ENCODE measurements at places on chromosomes 3 and 15.

GRCh38 chr15:74656935-74657535 lies 38.8 kb downstream of the EDC3 start:
- no peak for DNase-seq

DNA sequence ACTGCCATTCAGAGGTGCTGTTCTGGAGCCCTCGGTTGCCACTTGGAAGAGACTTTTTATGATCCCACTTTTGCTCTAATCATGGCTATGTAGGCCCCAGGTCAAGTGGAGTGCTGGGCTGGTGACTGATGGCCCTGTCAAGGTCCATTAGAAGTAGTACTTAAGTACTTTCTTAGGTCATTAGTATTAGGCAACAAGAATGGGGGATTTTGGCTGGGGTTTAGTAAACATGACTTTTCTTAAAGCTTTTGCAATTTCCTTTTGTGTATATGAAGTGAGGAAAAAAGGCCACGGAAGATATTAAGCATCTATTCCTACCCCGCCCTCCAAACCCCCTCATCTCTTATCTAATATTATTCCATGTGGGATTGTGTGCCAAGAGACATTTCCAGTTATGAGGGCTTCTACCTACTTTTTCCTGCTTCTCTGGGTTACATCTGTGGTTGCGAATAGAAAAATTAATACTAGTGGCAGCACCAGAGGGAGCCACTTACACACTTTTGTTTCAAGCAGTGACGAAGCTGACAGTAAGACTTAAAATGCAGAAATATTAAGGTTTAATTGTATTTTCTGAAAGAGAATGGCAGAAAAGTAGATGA lies 13.9 kb downstream of the NLGN1 start:
- DNase-seq: no peak

DNA sequence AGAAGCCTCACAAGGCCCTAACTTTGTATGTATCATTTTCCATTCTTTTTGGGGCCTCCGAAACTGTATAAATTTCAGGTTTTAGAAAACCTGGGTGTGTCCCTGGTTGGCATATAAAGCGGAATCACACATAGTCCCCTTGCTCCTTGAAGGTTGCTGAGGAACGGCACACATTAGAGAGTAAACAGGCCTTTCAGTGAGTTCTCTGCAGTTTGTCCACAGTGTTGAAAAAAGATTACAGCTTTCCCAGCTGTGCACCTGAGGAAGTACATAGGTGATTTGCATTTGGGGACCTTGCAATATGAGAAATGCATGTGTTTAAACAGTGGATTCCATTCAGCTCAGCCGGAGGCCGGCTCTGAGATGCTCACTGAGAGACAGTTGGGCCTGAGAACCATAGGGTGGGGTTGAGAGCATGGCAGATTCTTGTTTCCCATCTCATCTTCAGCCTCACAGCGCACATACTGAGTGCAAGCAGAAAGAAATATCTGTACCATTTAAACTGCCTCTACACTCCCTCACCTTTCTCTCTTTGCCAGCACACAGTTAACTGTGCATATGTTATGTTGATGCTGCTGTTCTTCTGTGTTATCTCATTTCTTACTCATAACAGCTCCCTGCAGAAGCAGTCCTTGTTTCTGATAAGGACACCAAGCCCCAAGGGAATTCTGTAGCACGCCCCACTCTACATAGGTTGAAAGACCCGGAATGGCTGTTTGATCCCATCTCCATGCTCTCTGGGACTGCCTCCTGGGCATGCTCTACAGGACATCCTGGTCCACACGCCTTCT lies 60.4 kb downstream of the BOC start:
- no peak for DNase-seq

GRCh38 chr3:117486719-117487716 lies 777.4 kb downstream of the TUSC7 start:
- DNase-seq: no peak

GRCh38 chr15:42130246-42130986 lies 26.0 kb downstream of the PLA2G4F start:
- DNase-seq: no peak

DNA sequence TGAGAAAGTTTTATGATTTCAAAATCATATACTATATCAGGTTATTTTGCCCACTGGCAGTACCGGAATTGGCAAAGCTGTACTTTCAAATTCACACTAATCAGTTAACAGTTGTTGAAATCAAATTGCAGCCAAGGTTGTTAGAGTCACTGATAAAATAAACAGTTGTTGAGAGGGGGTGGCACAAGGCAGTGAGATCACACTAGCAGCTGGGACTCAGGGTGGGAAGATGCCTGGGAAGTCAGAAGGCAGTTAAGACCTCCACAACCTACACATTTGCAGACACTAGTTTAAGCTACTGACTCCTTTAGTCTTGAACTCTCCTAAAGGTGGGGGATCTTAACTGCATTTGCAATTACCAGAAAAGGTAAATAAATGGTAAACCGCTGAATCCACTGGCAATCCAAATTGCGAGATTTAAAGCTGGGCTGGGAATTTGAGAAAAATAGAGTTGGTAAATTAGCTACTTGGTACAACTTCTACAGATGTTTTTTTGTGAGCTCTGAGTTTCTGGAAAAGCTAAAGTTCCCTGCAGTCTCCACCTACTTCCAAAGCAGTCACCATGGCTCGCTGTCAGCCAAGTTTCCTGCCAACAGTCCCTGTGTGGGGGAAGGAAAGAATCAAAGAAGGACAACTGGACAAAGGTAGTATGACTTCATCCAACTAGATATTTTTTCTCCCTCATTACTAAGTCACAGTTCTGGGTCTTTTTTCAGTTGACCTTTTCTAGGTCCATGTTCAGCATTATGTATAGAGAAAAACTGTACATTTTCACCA lies 105.7 kb downstream of the ZNF385D start:
- DNase-seq: no peak

DNA sequence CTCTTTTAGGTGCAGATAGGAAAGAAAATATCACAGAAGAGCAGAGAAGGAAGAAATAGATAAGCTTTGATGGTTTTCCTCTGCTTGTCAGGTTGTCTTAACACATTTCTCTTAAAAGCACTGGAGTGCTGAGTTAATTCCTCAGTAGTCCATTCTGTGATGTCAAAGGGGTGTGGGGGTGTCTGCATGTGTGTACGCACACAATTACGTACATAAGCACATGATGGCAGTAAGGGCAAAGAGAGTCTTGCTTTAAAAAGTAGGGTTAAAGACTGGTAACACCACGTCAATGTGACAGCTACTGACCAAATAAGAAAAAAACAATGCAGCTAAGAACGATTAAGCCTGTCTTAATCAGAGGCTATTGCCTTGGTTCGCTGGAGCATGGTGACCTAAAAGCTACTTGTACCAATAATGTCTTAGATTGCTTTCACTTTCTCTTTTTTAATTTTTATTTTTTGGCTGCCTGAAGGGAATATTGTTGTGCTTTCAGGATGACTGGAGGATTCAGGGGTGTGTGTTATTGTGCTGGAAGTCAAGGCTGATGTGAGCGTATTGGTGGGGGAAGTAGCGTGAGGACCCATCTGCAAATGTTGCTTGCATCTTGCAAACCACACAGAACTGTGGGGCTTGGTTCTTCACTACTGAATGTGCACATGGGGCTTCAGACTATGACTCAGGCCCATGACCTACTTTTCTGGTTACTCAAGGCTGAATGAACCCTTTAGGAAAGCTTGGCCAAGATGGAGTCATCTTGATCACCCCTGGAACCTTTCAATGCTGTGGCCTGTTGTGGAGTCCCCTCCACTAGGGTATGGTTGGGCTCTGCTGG lies 417.8 kb upstream of the TPM1 start:
- no peak for DNase-seq

All from activated effector memory CD4-positive, alpha-beta T cell treated with Interleukin-2 at 50 U/mL for 16 hours (primary cell).